Calu3 (cell line): ENCODE measurements at places on chromosomes 11 and 22.

GRCh38 chr22:39897841-39898240, 3.0 kb upstream of the GRAP2 start:
- DNase-seq: no peak

- DNase-seq: no peak
These were observed 29.8 kb downstream of the DAGLA start for GRCh38 chr11:61710019-61710418.

DNA sequence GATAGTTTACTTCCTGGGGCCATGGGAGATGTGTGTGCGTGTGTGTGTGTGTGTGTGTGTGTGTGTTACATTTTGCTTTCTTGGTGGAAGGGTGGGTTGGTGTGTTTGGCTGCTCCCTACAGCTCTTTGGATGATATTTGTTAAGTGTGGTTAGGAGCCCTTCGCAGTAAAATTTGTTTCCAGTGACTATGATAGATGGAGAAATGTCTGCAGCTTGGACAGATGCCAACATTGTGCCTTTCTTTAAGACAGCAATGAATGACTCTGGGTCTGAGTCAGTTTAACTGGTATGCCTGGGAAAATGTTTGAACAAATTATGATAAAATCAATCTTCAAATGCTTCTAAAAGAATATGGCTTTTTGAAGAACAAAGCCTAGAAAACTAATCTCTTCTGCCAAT, 102.7 kb upstream of the TRPC6 start:
- DNase-seq: peak; percentile 39

- DNase-seq: no peak
These were observed 25.8 kb downstream of the TNRC6B start for GRCh38 chr22:40203572-40203971.

- DNase-seq: no peak
These were observed 204.6 kb downstream of the DBX1 start for GRCh38 chr11:19955660-19956059.

GRCh38 chr11:22807855-22808570, 21.6 kb downstream of the SVIP start:
- DNase-seq: no peak

DNA sequence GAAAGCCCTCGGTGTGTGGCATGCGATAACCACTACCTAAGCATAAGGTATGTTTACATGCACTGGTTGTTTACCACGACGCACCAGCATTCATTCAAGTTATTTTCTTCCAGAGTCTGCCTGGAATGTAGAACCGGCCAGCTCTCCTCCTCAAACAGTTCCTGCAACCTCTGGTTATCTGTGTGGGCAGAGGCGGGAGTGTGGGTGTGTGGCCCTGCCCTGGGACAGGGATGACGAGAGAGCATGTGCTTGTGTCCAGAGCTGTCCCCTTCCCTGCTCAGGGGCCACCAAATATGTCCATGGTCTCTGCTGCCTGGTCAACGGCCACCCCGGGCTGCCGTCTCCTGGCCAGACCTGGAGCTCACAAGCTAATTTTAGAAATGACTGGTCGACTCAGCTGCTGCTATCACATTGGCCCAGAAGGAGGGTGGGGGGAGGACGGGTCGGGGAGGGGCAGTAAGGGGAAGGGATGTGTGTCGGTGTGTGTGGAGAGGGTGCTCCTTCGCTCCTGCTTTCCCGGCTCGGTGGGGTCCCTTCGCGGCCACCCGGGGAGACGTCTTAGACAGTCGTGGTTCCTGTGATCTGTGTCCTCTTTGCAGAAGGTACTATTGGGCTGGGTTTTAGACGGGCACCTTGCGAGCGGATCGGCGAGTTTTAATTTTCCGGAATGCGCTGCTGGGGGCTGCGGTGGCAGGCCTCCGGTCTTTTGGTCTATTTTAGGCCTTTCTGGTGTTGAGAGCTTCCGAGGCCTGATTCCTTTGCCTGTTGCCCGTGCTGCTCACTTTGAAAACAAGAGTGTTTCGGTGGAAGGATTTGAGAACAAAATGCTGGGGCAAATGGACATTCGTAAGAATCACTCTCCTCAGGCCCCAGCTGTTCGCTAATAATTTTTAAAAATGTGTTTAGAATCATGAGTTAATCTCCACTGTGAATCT, at the start of gene MYO18B:
TSS of gene MYO18B (plus strand) at position 497 of the 935 bp plus-strand sequence. CDS start 18,905 bp downstream, outside the sequence.
- DNase-seq: no peak

DNA sequence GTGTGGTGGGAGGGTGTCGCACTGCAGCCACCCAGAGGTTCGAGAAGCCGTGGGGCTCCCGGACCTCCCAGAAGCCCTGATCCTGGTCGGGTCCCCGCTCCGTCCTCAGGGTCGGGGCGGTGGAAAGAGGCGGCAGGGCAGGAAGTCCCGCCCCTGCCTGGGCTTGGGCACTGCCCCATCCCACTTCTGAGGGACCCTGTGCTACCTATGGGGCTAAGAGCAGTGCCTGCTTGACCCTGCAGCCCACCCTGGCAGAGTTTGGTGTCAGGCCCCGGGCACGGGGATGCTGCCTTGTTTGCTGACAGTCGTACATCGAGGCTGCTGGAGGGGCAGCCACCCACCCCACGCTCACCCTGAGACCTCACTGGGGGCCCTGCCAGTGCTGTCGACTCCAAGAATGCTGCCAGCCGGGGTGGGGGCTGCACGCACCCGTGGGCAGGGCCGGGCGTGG, 19.4 kb downstream of the RNH1 start:
- no peak for DNase-seq

DNA sequence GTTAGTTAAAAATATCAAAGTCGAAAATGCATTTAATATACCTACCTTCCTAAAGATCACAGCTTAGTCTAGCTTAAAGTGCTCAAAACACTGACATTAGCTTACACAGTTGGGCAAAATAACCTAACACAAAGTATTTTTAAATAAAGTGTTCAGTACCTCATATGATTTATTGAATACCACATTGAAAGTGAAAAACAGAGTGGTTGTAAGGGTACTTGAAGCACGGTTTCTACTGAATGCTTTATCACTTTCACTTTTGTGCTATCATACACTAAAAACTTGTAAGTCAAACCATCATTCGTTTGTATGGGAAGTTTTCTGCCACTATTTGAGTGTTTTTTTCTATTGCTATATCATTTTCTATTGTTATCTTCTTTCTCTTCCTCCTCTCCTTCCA, 36.6 kb downstream of the ZBTB44 start:
- DNase-seq: no peak

- DNase-seq: peak; percentile 80
These were observed 10.2 kb upstream of the LRRC32 start for GRCh38 chr11:76680518-76681425.
